Lung (tissue), 17 donors: ENCODE measurements at places on chromosomes 5 and 9. TPM values are rescaled to one million over a fixed set of nuclear protein-coding genes. Genes with fewer than 3 reads are reported as not detected.

DNA sequence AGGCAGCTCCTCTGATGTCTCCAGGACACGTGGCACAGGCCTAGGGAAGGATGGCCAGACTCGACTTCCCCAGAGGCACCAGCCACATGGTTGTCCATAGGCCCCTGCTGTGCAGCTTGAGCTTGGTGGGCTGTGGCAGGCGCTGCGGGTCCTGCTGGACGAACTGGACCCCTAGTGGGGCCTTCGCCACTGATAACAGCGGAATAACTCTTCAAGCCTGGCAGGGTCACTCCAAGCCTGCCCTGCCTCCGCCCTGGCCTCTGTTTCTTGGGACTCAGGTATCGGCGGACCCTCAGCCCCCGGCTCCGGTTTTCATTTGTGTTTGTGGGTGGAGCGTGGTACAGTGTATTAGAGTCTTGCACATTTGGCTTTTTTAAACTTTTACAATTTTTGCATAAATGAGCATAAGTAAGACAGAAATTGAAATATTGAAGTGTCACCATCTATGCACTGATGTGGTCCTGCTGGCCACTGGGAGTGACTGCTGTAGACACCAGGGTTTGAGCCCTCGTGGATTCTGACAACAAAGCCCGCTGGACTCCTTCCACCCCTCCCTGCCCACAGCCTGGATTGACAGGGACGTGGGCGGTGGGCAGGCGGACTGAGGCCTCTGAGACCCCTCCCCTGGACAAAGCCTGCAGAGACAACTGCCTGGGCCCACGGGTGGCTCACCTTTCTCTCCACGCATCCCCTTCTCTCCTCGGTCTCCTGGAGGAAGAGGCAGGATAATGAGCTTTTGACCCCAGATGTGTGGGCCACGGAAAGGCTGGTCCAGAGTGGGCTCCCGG, 3.8 kb downstream of the FCN1 start:
- no peak for DNase-seq
- H3K36me3 ChIP-seq: no peaks in the 10 kb centered on the region
- no peak overlapping the region for H3K27ac ChIP-seq
- no peaks in the 10 kb centered on the region for H3K4me1 ChIP-seq
- no peaks in the 10 kb centered on the region for H3K27me3 ChIP-seq

- H3K27ac ChIP-seq: no peak overlapping the region
- no peaks in the 10 kb centered on the region for H3K27me3 ChIP-seq
- peaks cover 7% of the 10 kb centered on the region for H3K4me1 ChIP-seq
- no peak overlapping the region for H3K4me3 ChIP-seq
- no peaks in the 10 kb centered on the region for H3K36me3 ChIP-seq
- DNase-seq: no peak
These were observed 163.1 kb downstream of the PBX3 start for GRCh38 chr9:125910286-125910685.

DNA sequence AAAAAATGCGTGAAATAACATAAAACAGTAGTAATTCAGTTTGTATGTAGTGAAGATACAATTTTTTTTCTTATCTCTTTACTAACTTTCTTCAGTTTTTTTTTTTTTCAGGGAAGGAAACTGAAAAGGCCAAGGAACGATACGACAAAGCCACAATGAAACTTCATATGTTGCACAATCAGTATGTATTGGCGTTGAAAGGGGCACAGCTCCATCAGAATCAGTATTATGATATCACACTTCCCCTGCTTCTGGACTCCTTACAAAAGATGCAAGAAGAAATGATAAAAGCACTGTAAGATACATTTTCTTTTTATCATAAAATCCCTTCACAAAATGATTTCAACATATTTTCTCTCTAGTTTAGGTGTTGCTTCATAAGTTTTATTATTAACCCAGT, 120.0 kb downstream of the FER start:
- H3K36me3 ChIP-seq: no peaks in the 10 kb centered on the region
- no peak overlapping the region for H3K4me3 ChIP-seq
- H3K27me3 ChIP-seq: no peaks in the 10 kb centered on the region

DNA sequence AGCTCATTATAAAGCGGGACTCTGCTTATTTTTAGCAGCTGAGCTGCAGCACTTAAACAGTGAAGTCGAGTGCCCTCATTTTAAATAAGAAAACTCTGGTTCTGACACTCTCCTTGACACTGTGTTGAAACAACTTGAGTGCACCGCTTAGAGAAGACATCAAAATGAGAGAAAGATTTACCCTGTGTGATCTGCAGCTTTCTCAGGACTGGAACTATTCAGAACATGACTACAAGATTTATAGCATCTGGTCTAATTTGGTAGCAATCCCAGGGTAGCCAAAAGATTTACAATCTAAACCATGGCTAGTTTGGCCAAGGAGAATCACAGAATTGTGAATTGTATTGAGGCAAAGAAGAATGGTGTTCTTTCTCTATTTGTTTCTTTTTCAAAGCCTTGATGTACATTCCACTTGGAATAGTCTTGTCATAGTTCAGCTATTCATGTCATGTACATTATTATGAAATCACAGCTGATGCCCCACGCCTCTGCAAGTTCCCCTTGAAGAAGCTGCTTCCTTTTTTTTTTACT, 38.7 kb downstream of the PLEKHG4B start:
- no peaks in the 10 kb centered on the region for H3K4me1 ChIP-seq
- no peak overlapping the region for H3K4me3 ChIP-seq
- no peaks in the 10 kb centered on the region for H3K27me3 ChIP-seq
- H3K36me3 ChIP-seq: no peaks in the 10 kb centered on the region
- no peak for DNase-seq

- no peaks in the 10 kb centered on the region for H3K27me3 ChIP-seq
- no peak for DNase-seq
- no peaks in the 10 kb centered on the region for H3K36me3 ChIP-seq
These were observed 189.2 kb downstream of the PCSK1 start for GRCh38 chr5:96243862-96244261.

- H3K27me3 ChIP-seq: no peaks in the 10 kb centered on the region
- no peak for DNase-seq
- H3K4me3 ChIP-seq: no peak overlapping the region
- no peaks in the 10 kb centered on the region for H3K4me1 ChIP-seq
- peaks cover 37% of the 10 kb centered on the region for H3K36me3 ChIP-seq
These were observed 63.4 kb downstream of the CD180 start for GRCh38 chr5:67133217-67133616.

- H3K36me3 ChIP-seq: no peaks in the 10 kb centered on the region
- no peak overlapping the region for H3K4me3 ChIP-seq
- H3K4me1 ChIP-seq: no peaks in the 10 kb centered on the region
These were observed 67.2 kb downstream of the DMRT1 start for GRCh38 chr9:908536-909205.

The ANKDD1B gene
- polyA plus RNA-seq: 1.3 TPM

The LRRC19 gene
- not detected for polyA plus RNA-seq

The TMEM215 gene
- not detected for polyA plus RNA-seq
